ENCODE measurements at places on chromosomes 1 and 21.
A peak's percentile ranks its signal among the peaks of the same experiment; 100 is the strongest.

DNA sequence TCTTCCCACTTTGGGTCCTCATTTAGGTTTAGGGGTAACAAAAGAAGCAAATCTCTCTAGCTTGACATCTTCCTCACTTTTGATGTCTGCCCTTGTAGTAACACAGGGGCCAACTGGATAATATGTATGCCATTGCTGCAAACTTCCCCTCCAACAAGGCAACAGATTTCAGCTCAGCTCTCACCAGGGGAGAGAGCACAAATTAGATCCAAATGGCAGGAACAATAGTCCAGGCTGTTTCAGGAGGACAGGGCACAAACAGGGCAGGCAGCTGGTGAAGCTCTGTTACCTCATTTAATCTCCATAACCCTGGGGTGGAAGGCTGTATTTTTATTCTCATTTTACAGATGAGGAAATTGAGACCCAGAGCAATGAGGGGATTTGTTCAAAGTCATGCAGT, 4.3 kb upstream of the PIK3R3 start:
- no peak for DNase-seq

- no peak for DNase-seq
These were observed 6.8 kb upstream of the DCAF6 start for GRCh38 chr1:167929725-167930124.

GRCh38 chr21:44880405-44881197, 7.1 kb upstream of the PTTG1IP start:
- DNase-seq: no peak

DNA sequence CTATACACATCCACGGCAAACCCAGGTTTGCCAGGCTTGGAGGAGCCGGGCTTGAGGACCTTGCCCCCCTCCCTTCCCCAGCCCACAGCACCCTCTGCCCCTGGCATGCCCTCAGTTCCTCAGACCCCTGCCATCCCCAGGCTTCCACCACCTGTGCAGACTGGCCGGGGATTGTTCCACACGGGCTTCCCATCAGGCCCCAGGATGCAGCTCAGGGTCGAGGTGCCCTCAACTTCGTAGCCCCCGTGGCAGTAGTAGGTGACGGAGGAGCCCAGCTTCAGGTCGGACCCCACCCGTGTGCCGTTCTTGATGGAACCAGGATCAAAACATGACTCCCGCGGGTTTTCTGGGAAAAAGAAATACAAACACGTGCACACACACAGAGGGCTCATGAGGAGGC, 163.8 kb downstream of the ZSCAN20 start:
- DNase-seq: no peak

DNA sequence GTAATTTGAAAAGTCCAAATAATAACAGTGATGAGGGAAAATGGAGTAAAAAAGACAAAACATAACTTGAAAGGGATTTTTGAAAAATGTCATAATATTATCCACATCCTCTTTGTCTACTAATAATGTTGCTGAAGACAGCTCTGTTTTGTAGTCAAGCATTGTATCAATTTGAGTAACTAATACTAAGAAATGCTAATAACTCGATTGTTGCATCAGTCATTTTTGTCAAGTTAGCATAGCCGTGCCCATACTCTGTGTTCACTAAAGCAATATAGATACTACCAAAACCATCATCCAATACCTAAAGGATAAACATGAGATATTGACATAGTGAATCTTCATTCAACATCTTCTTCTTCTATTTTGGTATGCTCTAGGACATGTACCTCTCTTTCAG, 17.3 kb downstream of the PDC start:
- DNase-seq: no peak

DNA sequence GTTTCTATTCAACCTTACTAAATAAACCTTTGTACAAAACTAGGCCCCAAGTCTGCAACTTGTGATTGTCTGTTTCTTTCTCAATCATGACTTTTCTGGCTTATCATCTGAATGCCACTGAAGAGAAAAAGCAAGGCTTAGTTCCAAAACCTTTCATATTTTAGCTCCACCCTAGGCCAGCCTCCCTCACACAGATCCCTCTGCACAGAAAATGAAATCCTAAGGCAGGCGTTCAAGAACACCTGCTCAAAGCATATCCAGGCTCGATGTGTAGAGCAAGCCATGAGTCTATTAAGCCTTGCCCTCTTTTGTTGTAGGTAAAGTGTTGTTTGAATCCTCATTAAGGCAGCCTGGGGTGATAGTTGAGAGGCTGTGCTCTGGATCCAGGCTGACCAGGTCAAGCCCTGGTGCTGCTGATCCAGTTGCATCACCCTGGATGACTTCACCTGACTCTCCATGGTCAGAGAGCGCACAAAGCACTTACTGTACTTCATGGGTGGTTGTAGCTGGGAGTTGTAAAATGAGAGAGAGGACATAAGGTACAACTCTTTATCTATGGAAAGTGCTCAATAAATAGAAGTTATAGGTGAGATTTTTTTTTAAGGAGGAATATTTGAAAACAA, 39.0 kb downstream of the FYB2 start:
- DNase-seq: no peak

DNA sequence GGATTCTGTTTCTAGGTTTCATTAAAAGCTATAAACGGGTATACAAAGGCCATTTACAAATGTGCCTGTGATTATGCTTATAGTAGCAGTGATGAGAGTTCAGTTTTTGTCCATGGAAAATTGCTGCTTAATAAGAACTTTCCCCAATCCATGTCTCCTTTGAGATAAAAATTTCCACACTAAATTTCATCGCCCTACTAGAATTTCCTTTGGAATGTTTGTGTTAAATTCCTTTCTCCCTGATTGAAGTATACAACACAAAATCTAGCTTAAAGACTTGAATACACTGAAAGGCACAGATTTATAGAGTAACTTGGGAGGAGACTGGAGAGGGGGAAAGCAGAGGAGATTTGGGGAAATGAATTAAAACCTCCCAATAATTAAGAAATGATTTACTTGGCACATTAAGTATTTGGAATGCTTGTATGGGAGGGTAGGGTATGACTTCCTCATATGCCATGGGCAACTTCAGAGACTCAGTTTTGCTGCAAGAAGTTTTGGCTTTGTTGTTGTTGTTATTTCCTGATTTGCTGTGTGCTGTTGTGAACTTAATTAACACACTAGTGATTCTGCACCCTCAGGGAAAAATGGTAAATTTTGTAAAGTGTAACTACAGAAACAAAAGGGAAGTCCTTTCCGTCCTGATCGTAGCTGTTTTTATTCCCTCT, 157.6 kb upstream of the LMO4 start:
- DNase-seq: no peak

- no peak for DNase-seq
These were observed 35.5 kb upstream of the VANGL1 start for GRCh38 chr1:115606305-115606704.

DNA sequence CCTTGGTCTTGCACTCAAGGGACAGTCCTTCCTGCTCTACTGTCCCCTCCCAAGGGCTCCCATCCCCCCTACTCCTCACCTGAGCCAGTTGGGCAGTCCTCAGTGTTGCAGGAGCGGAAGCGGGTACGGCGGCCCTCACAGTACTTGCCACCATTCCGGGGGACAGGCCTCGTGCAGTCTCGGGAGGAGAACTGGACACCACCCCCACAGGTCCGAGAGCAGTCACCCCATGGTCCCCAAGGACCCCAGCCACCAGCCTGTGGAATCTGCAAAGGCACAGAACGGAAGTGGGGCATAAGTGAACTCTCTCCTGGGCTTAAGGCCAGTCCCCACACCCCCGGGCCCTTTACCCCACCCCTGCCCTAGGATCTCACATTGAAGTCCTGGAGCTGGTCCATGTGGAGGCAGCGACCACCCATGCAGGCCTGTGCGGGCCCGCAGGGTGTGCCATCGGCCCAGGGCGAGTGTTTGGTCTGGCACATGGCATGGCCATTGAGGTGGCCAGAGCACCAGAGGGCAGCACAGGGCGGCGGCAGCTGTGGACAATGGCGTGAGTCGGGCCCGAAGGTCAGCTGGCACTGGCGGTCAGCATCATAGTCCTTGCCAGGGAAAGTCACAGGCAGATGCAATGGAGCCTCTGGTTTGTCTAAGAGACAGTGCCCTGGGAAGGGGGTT, 5.2 kb downstream of the ADAMTS4 start:
- DNase-seq: no peak

DNA sequence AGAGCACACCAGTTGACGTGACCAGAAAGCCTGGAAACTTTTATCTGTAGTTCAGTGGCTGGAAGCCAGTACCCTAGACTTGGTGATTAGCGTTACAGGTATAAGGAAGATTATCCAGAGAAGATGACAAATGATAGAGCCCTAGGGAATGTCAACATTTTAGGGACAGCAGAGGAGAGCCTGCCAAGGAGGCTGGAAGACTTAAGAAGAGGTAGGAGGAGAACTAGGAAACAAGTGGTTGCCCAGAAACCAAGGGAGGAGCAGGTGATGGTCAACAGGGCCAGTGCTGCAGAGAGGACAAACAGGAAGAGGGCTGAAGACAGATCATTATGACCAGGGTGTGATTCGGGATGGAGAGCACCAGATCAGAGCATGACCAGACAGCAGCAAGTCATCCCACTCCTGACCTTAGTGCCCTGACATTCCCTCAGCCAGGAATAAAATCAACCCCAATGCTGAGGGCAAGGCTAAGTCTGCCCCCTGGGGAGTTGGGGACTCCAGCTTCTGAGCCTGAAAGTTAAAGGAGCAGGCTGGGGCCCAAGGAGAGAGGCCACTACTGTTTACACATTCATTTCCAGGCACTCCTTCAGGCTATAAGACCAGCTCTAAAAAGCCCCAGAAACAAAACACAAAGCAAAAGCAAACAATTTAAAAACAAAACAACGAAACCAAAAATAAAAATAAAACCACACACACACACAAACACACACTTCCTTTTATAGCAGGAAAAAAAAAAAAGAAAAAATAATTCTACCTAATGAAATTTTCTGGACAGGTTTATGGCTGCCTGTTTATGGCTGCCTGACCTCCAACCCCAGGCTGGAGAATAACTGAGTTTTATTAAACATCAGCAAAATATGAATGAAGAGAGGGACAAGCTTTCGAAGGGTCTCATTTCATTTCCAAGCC, 48.6 kb upstream of the LRRC52 start:
- no peak for DNase-seq

DNA sequence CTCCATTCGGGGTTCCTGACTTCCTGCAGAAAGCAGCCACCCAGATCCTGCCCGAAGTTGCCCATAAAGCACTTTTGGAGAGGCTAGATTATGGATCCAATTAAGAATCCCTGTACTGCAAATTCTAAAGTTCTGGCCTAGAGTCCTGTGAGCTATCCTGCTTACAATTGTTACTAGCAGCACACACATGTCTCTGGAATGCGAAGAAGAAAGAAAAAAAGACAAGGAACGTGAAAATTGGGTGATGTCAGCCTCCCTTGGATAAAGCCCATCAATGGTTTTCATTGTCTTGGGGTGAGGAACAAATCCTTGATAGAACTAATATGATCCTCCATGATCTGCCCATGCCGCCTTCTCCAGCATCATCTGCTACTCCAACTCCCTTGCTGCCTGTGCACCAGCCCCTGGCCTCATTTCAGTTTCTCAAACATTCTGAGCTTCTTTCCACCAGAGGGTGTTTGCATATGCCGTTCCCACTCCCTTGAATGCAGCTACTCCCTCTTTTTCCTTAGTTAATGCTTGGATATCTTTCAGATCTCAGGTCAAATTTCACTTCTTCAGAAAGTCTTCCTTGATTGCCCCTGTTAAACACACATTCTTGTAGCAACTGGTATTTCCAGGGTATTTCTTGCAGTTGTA, 94.0 kb downstream of the ST6GALNAC5 start:
- DNase-seq: no peak

DNA sequence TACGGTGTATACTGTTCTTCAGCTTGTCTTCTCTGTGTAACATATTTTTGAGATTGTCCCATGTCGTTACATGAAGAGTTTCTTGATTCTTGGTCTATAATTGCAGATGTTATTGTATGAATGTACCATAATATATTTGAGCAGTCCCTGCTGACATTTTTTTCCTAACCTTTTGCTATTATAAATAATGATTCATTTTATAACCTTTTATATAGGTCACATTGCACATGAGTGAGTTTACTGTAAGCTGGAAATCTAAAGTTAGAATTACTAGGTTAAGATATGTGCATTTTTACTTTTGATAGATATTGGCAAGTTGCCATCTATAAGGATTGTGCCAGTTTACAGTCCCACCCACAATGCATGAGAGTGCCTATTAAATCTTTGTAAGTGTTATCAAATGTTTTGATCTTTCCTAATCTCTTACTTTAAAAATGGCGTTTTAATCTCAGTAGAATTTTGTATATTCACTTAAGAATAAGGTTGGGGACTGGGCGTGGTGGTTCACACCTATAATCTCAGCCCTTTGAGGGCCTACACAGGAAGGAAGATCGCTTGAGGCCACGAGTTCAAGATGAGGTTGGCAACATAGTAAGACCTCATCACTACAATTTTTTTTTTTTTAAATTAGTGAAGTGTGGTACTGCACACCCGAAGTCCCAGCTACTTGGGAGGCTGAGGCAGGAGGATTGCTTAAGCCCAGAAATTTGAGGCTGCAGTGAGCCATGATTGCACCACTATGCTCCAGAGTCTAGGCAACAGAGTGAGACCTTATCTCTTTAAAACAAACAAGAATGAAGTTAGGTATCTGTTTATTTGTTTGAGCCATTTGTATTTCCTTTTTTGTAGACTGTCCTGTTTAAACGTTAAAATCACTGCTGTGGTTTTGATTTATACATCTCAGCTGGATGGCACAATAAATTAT, 36.5 kb downstream of the ZMYM1 start:
- DNase-seq: no peak

GRCh38 chr1:10253755-10254154, 43.4 kb downstream of the KIF1B start:
- DNase-seq: peak; percentile 89

- no peak for DNase-seq
These were observed 74.3 kb downstream of the MPZL1 start for GRCh38 chr1:167795810-167796740.

- no peak for DNase-seq
These were observed 1.6 kb upstream of the PLEKHA6 start for GRCh38 chr1:204361341-204361771.

- peak; percentile 89 for DNase-seq
These were observed 235.0 kb upstream of the FGGY start for GRCh38 chr1:59061876-59062275.

- no peak for DNase-seq
These were observed 30.6 kb upstream of the SLC30A10 start for GRCh38 chr1:219958875-219959417.

GRCh38 chr1:37237948-37238347, 203.6 kb upstream of the GRIK3 start:
- DNase-seq: no peak

- no peak for DNase-seq
These were observed at the start of gene ABCG1 for GRCh38 chr21:42218836-42219605. Gene ABCG1 (plus strand): TSS chr21:42219140. CDS start chr21:42219263, 123 bp downstream.

DNA sequence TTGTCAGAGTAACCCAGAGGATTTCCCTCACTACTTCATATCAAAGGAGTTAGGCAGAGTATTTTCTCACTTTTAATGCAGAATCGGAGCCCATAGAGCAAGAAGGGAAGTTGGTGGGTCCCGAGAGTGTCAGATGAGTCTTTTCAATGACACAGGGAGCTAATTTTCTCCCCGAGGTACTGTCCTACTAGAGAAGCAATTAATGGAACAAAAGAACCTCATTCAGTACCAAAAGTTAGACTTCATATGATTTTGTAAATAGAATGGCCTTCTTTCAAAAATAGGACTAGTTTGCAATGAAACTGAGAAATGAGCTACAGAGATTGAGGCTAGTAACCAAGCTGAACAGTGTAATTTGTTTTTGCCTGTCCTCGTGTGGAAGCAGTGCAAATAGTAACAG, 3.9 kb downstream of the NCAM2 start:
- DNase-seq: no peak

Data from GM04504 (cell line).